Cardiac muscle cell (in vitro differentiated cells and primary cell): ENCODE measurements at places on chromosomes 5 and 9. TPM values are rescaled to one million over a fixed set of nuclear protein-coding genes. Genes with fewer than 3 reads are reported as not detected.
A peak's percentile ranks its signal among the peaks of the same experiment; 100 is the strongest.

Gene HACD4
- 0.04 and 0.36 TPM in 2 replicates for total RNA-seq

Gene IRGM
- total RNA-seq: not detected in 2 replicates

Gene IL7R
- not detected in 2 replicates for total RNA-seq

Gene PGM5
- total RNA-seq: 75.3 and 121 TPM in 2 replicates

Gene ACSL6
- 0.18 and 0.56 TPM in 2 replicates for total RNA-seq

Gene QRFP
- total RNA-seq: not detected in 2 replicates

Gene NEK6
- 13.8 and 27.0 TPM in 2 replicates for total RNA-seq

Gene IGFBPL1
- total RNA-seq: 12.6 and 24.2 TPM in 2 replicates

Gene TAF11L5
- total RNA-seq: not detected in 2 replicates

- DNase-seq: no peak
Observed at GRCh38 chr9:137678202-137678601, 59.4 kb downstream of the EHMT1 start.

- no peak for DNase-seq
Observed at GRCh38 chr9:127358023-127358535, 38.9 kb upstream of the SLC2A8 start.

DNA sequence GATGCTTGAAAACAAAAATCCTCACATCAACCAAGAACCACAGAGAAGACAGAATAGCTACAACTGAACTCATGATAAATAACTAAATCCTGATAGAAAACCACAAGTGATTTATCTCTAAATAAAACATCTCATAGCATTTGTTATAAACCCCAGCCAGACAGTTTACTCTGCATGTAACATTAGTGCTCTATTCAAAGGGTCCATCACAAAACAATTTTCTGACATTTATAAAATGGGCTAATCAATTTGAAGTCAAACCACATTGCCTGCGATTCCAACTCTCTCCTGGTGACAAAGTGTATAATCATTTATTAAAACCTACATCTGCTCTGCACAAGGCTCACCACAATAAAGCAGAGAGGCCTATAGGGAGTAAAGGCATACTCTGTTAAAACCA, 49.8 kb downstream of the UIMC1 start:
- DNase-seq: no peak

- DNase-seq: no peak
Observed at GRCh38 chr5:14702238-14702839, 37.8 kb downstream of the OTULIN start.

GRCh38 chr9:72721067-72721466, 199.7 kb downstream of the TMC1 start:
- DNase-seq: no peak

DNA sequence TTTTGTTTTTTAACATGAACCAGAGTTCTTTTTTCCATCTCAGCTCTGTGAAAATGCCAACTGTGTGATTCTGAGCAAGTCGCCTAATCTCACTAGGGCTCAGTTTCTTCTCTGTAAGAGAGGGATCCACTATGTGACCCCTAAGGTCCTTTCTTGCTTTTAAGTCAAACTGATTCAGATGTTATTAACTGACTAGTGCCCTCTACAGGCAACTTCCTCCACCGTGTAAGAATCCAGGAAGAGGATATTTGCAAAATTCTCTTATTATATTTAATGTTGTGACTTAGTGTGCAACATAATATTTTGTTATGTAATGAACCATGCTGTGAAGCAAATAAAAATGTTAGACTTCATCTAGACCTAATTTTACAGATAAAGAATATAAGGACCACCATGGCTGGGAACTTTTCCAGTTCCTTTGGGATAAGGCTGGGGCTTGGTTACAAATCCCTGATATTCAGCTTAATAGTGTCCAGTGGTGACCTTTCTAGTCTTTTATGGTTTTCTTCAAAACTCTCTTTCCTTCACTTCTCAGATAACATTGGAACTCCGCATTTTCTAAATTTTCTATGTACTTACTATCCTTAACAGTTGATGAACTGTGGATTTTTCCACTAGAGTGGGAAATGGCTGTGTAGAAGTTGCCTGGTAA, 244.7 kb downstream of the PIK3R1 start:
- peak; percentile 77 for DNase-seq

DNA sequence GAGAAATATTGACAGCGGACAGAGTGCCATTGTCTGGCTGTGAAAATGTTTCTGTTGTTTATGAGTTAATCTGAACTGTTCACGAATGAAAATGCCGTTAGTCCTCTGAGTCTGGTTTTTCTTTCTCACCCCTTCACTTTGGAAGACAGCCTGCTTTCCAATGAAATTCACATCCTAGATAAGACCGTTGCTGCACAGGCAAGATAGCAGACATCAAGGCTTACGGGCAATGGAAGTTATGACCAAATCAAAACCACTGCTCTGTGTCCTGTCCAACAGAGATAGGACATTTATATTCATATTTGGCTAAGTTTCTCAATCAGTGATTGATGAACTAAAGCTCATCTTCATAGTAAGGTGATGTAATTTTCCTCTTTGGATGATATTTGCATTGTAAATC, 180.0 kb upstream of the DMAC1 start:
- no peak for DNase-seq

- DNase-seq: no peak
Observed at GRCh38 chr5:120874081-120874862, 410.2 kb downstream of the PRR16 start.

DNA sequence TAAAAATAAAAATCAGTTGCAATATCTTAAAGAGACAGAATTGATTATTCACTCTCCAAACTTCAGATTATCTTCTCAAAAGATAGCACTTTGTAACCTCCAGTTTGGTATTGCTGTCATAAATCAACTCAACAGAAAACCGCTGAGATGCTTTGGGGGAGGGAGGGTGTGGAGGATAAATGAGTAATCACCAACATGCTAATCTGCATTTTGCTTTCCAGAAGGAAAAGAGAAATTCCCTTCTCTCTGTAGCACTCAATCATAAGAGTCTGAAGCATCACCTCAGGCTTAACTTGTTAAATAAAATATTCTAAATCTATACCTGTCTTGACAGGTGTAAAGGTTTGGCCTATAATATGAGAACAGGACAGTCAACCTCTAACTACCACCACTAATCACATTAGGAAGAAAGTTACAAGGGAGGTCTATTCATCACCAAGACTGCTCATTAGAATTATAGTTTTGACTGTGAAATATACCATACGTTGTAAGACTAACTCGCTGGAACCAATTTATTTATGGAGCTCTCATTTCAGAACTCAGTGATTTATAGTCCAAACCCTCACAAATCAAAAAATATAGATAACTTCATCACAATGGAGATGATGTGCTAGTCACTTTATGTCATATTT, 89.0 kb downstream of the PIK3R1 start:
- DNase-seq: peak; percentile 32

GRCh38 chr5:135157421-135158313, 123.6 kb upstream of the PITX1 start:
- no peak for DNase-seq

DNA sequence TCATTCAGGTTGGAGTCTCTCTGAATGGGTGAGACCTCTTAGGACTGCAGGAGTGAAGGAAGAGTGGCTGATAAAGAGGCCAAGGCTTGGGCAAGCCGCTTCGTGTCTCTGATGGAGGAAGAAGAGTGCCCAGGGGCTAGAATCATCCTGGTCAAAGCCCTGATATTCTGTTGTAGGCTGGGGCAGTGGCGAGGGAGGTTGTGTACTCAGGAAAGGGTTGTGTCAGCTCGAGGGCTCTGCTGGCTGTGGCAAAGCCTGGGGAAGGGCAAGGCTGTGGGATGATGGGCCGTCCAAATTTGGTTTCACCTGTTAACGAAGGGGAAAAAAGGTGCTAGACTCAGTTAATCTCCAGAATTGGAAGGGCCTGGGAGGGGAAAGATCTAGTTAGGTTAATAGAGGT, 2.4 kb upstream of the TRMT10B start:
- DNase-seq: no peak

DNA sequence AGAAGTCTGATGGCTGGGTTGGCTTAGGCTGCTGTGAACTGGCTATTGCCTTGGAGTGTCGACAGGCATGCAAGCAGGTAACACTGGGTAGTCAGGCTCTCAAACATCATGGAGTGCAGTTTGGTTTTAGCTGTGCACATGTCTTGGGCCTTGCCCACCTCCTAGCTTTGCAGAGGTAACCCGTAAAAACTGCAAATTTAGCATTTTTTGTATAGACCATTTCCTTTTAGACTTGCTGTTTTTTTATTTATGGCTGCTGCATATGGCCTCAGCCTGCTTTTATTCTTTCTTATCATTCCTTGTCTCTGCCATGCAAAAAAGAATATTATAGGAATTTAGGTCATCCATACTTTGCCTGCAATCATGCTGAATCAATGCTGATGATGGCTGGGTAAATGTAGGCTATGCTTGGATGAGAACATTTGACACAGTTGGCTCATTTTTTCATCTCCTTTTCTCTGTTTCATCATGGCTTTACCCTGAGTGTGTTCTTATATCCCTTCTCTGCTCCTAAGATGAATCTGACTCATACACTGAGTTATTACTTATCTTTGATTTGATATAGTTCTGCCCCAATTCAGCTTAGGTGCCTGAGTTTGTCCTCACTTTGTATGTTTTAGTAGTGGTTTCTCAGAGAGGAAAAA, 27.2 kb downstream of the RECK start:
- DNase-seq: peak; percentile 45

- DNase-seq: no peak
Observed at GRCh38 chr5:178370102-178370501, 137.5 kb upstream of the PHYKPL start.

DNA sequence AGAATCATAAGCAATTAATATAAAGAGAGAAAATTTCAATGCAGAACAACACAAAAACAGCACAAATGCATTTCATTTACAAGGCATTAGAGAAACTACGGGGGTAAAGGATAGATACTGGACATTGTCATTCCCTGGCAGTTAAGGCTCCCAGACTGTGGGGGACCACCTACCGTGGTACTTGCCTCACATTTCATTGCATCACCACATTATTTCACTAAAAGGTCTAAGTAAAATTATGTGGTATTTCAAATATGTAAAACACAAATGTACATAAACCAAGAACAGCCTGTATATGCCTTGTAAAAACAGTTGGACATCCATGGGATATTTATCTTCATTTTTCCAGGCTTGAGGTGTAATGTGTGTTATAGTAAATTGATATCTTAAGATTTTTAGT, 571.2 kb upstream of the ZNF462 start:
- no peak for DNase-seq

DNA sequence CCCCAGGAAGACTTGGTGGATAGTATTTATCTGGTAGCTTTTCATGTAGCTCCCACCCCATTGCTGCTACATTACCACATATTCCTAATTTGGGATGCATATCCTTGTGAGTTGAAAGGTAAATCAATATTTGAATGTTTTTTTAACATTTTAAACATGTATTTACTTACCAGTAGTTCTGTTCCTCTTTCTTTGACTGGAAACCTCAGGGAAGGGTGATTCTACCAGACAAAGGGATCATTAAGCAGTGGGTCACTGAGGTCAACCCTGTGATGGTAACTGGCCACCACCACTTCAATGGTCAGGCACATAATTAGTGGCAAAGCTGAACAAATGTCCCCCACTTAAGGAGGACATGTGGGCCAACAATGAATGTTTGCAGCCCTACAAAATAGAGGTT, 27.2 kb upstream of the KLF9 start:
- DNase-seq: no peak

GRCh38 chr9:70880535-70880934, 240.9 kb downstream of the TRPM3 start:
- no peak for DNase-seq

GRCh38 chr5:143004361-143005145, 234.4 kb downstream of the ARHGAP26 start:
- no peak for DNase-seq

GRCh38 chr5:90740244-90740799, 181.7 kb downstream of the ADGRV1 start:
- no peak for DNase-seq

DNA sequence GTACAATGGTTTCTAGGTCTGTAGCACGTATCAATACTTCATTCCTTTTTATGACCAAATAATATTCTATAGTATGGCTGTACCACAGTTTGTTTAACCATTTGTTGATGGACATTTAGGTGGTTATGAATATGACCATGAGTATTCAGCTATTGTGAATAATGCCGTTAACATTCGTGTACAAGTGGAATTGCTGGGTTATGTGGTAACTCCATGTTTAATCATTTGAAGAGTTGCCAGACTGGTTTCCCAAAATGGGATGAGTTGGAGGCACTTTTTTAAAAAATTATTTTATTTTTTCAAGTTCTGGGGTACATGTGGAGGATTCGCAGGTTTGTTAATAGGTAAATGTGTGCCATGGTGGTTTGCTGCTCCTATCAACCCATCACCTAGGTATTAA, 4.6 kb downstream of the SNX2 start:
- DNase-seq: no peak
